ENCODE measurements at places on chromosomes 12 and 14.

GRCh38 chr14:86518298-86518697 is 988.4 kb downstream of the FLRT2 start:
- DNase-seq = no peak

- DNase-seq = no peak
Measured at GRCh38 chr12:104147346-104147745, 9.3 kb upstream of the NFYB start.

GRCh38 chr12:3453990-3454680 is 36.9 kb upstream of the PRMT8 start:
- DNase-seq = no peak

GRCh38 chr14:103563844-103564505 is 1.2 kb downstream of the COA8 start:
- DNase-seq = no peak

DNA sequence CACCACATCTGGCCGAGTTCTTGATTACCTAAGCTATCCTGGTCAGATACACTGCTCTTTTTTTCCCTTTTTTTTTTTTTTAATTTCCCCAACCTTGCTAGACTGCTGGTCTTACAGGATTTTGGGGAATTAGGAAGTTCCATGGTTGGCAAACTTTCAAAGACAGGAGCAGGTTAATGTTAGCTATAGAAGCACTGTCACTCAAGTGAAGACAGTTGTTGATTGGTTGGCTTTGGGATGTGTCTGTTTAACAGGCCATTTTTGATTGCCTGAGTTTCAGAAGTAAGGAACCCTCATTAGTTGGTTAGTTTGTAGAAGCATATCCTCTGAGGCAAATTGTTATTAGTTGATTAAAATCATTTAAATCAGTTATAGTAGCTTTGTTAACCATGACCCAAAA is 36.8 kb downstream of the RAP1B start:
- no peak for DNase-seq

- DNase-seq = no peak
Measured at GRCh38 chr12:31929027-31929526, 30.1 kb upstream of the RESF1 start.

- no peak for DNase-seq
Measured at GRCh38 chr14:64337888-64338615, 43.9 kb upstream of the ESR2 start.

DNA sequence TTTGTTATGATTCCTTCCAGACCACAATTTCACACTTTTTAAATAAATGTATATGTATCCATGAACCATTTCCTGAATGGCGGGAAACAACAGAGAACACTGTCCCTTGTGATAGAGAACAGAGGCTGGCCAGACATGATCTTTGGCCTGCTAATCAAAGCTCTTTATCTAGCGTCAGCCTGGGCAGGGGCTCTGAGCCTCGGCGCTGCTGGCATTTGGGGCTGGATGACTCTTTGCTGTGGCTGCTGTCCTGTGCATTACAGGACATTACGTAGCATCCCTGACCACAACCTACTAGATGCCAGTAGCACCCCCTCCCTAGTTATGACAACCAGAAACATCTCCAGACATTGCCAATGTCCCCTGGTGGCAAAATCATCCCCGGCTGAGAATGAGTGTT is 77.7 kb downstream of the DNAH10 start:
- DNase-seq = no peak

DNA sequence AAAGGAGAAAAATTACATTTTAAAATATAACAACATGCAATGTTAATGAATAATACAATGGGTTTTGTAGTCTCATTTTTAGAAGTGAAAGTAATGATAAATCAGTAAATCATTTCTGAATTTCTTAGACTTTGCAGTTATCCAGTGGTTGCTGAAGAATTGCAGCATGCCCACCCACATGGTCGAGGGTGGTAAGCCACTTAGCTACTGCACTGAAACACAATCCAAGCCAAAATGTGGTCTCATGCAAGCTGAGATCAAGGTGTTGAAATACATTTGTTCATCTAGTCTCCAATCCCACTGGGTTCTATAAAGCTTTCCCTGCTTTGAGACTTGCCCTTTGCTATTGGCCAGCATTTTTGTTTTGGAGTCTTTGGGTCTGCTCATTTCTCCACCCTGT is 247.9 kb downstream of the NELL2 start:
- DNase-seq = no peak

DNA sequence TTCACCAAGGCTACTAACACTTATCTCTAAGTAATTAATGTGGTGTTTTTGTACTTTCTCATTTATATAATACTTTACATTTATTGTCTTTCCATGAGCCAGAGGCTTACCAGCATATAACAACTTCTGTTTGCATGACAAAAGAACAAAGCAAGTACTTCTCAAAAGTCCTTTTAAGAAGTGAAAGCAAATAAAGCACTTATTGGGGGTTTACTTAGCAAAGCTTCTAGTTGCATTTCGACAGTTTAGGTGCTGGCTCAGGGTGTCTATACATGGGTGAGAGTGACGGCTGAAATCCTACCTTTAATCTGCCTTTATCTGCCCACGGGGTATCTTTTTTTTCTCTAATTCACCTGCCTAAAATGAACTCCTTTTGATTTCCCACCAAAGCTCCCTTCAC is 21.0 kb upstream of the DCN start:
- DNase-seq = no peak

DNA sequence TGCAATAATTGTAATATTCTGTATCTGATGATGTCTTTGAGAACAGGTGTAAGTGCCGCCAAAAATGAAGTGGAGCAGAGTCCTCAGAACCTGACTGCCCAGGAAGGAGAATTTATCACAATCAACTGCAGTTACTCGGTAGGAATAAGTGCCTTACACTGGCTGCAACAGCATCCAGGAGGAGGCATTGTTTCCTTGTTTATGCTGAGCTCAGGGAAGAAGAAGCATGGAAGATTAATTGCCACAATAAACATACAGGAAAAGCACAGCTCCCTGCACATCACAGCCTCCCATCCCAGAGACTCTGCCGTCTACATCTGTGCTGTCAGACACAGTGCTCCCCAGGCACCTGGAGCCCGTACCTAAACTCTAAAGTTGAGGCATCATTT is 268.7 kb downstream of the DAD1 start:
- no peak for DNase-seq

DNA sequence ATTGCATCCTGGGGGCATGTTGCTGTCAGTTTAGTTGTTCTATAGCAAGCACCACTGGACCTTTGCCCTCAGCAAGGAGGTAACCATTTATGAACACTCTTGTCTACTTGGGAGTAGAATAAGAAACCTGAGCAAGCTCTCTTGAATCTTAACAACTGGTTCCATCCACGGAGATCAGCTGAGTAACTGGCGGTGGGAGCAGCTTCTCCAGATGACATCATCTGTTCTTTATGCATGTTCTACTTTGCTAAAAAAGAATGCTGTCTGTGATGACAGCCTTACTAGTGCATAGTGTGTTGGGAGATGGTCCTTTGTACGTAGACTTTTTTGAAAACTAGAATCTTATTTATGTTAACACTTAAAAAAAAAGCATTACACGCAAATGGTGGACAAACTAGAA is 17.7 kb downstream of the SLC4A8 start:
- no peak for DNase-seq

- no peak for DNase-seq
Measured at GRCh38 chr12:67046062-67046461, 223.1 kb upstream of the CAND1 start.

DNA sequence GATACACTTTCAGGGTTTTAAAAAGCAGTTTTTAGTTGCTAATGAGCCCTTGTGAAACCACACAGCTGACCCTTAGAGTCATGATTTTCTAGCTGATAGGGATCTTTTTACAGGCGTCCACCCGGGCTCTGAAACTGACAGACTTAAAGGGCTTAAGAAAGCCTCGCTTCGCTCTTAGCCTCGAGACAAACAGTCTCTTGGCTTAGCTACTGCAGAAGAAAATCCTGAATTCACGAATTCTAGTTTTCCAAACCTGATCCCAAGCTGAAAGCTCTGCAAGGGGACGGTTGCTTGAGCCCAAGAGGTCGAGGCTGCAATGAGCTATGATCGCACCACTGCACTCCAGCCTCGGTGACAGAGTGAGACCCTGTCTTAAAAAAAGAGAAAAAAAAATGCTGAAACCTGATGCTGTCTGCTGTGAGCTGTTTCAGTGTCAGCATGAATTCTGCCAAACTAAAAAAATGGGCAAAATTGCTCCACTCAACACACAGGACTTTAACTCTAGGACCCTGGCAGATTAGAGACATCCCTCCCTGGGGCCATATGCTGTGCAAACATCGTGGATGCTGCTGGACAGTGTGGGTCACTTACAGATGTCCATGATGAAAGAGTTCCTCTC is 3.1 kb upstream of the HPD start:
- DNase-seq = no peak

- no peak for DNase-seq
Measured at GRCh38 chr14:28758885-28759652, 7.5 kb upstream of the FOXG1 start.

- no peak for DNase-seq
Measured at GRCh38 chr14:79967453-79967852, 243.9 kb downstream of the DIO2 start.

- no peak for DNase-seq
Measured at GRCh38 chr12:7021956-7022355, 3.7 kb upstream of the LPCAT3 start.

DNA sequence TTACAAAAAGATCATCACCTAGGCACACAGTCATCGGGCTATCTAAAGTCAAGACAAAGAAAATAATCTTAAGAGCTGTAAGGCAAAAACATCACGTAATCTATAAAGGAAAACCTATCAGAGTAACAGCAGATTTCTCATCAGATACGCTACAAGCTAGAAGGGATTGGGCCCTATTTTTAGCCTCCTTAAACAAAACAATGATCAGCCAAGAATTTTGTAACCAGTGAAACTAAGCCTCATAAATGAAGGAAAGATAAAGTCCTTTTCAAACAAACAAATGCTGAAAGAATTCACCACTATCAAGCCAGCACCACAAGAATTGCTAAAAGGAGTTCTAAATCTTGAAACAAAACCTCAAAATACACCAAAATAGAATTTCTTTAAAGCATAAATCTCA is 191.6 kb upstream of the BMP4 start:
- no peak for DNase-seq

DNA sequence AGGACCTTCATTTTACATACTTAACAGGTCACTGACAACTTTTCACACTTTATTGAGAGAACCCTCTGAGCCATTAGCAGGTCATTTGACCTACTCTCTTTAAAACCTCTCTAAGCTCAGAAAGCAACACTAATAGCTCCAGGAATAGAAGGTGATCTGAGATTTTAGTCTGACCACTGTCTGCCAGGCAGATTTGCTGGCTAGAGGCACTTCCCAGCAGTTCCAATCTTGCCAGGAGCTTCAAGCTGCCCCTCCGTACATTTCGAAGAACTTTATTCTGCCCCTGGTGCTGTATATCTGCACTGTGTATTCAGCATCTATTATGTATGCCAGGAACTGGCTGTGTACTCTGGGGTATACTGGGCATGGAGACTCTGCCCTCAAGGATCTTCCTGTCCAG is 56.3 kb downstream of the GPHB5 start:
- no peak for DNase-seq

DNA sequence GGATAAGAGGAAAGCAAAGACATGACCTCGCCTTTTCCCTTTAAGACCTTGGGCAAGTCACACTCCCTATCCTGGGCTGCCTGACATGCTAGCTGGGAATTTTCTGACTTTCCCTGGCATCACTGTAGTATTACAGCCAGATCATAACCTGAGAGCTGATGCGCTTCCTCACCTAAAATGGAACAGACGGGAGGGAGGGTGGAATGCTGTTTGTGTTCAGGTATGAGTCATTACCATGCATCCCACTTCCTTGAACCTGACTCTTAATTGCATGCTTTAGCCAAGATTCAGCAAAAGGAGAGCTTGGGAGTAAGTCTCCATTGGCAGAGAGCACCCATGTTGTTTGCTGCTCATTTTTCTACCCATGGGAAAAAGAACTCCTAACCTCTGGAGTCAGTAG is 156.5 kb downstream of the KCNK10 start:
- DNase-seq = no peak

GRCh38 chr12:127911291-127911690 is 355.7 kb upstream of the TMEM132C start:
- no peak for DNase-seq

GRCh38 chr12:120194534-120195395 is at the start of gene GCN1:
GCN1 (minus strand) TSS chr12:120194715; CDS start chr12:120194697, 18 bp downstream.
- DNase-seq = peak; percentile 77

DNA sequence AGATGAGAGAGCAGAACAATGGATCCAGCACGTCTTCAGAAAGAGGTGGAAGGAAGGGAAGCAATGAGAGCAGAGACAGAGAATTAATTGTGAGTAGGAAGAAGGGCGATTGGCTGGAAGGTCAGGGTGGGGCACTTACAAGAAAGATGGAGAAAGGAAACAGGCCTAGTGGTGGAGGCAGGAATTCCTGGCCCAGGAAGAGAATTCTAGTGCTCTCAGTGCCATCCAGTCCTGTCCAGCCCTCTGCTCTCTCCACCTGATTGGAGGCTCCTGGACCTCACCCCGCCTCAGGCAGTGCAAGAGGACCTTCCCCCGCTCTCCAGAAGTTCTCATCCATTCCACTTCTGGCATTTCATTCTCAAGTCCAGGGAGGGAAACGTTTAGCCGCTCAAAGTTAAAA is 43.0 kb downstream of the NGB start:
- no peak for DNase-seq

Data from stimulated activated CD8-positive, alpha-beta memory T cell treated with anti-CD3 and anti-CD28 coated beads, Interleukin-2, amount 100 ng/mL, for 1 hour (primary cell).